ENCODE measurements at places on chromosomes 1 and 21.

DNA sequence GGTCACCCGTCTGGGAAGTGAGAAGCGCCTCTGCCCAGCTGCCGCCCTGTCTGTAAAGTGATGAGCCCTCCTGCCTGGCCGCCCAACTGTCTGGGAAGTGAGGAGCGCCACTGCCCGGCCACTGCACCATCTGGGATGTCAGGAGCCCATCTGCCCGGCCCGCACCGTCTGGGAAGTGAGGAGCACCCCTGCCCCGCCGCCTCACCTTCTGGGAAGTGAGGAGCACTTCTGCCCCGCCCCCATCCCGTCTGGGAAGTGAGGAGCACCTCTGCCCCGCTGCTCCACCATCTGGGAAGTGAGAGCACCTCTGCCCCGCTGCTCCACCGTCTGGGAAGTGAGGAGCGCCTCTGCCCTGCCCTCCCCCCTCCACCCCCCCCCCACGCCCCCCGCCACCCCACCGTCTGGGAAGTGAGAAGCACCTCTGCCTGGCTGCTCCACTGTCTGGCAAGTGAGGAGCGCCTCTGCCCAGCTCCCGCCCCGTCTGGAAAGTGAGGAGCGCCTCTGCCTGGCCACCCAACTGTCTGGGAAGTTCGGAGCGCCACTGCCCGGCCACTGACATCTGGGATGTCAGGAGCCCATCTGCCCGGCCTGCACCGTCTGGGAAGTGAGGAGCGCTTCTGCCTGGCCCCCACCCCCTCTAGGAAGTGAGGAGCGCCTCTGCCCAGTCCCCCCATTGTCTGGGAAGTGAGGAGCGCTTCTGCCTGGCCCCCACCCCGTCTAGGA, 4.5 kb upstream of the ZZZ3 start:
- DNase-seq = no peak

GRCh38 chr1:11198851-11199594, 9.9 kb downstream of the ANGPTL7 start:
- DNase-seq = no peak

DNA sequence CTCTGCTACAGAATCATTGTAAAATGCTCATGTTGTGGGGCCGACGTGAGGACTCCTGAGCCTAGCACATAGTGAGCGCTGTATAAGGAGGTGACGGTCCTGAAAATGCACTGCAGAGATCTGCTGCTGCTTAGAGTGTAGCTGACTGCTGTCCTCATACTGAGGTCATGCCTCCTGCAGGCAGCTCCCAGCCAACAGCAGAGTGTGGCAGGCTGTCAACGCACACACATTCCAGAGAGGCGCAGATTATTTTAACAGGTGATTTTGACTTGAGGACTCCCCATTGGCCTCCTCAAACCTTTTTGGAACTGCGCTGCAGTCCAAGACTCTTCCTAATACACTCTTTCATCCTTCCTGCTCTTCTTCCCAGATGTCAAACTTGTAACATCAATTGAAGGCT, 119.8 kb upstream of the KCNJ6 start:
- no peak for DNase-seq

- DNase-seq = no peak
Measured at GRCh38 chr1:198696211-198696610, 57.4 kb downstream of the PTPRC start.

GRCh38 chr1:221683681-221684080, 58.2 kb downstream of the DUSP10 start:
- no peak for DNase-seq

DNA sequence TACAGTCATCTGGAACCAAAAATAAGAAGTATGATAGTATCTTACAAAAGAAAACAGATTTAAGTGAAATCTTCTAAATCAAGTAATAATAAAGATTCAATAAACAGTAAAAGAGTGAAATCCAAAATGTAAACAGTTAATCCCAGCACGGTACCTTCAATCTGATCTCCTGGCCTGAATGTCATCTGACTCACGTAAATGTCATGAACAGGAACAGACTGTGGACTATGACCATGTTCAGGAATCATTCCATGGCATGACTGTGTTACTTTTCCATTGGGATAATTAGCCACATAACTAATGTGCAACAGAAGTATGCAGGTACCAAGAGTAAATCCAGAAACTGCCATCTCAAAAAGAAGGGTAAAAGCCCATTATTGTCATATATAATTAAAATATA, 18.0 kb downstream of the FRRS1 start:
- no peak for DNase-seq
